Osteoblast (primary cell): ENCODE measurements at places on chromosomes 3 and 15. TPM values are rescaled to one million over a fixed set of nuclear protein-coding genes. Genes with fewer than 3 reads are reported as not detected.

Gene FETUB
- total RNA-seq = not detected in 2 replicates

Gene CIP2A
- 6.9 and 8.3 TPM in 2 replicates for total RNA-seq

Gene FOXB1
- not detected in 2 replicates for total RNA-seq

Gene SLC38A3
- 0.29 and 0.36 TPM in 2 replicates for total RNA-seq

Gene AGBL1
- not detected in 2 replicates for total RNA-seq

Gene DENND4A
- 30.4 and 32.7 TPM in 2 replicates for total RNA-seq
